Stimulated activated CD4-positive, alpha-beta T cell treated with anti-CD3 and anti-CD28 coated beads, Interleukin-12 subunit alpha, Interleukin-12 subunit beta, amount 100 ng/mL, for 48 hours (primary cell): ENCODE measurements at places on chromosomes 3 and 15.

- DNase-seq = peak; percentile 2
Measured at GRCh38 chr15:30859091-30859874, 44.4 kb upstream of the FAN1 start.

GRCh38 chr3:78791753-78792152, 976.0 kb downstream of the ROBO1 start:
- no peak for DNase-seq

- no peak for DNase-seq
Measured at GRCh38 chr15:25671132-25671531, 192.0 kb downstream of the ATP10A start.

GRCh38 chr3:24843955-24844354, 349.3 kb upstream of the THRB start:
- DNase-seq = no peak

GRCh38 chr3:47580481-47580880, 1.8 kb upstream of the CSPG5 start:
- no peak for DNase-seq

- DNase-seq = no peak
Measured at GRCh38 chr15:25051399-25052154, 96.8 kb downstream of the SNRPN start.

DNA sequence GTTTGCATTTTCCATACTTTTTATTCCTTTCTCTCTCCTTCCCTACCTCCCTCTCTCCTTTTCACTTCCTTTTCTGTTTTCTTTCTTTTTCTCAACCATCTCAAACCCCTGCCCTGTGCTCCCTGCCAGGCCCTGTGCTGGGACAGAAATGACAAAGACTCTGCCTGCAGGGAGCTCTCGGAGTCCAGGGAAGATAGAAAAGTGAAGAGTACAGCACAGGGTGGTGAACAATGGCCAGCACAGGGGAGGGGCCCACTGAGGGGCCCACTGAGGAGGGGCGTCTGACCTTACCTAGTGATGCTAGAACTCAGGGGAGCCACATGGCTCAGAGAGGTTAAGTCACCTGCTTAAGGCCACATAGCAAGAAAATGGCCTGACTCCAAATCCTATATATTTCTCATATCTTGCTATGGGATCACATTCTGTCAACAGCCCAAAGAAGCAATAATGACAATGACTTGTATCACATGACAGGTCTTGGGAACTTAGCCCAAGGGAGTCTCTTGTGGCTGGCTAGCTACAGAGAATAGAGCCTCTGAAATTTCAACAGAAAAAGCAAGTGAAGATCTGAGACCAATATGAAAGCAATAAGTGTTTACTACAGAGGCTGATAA, 44.3 kb upstream of the ATP2B2 start:
- no peak for DNase-seq

DNA sequence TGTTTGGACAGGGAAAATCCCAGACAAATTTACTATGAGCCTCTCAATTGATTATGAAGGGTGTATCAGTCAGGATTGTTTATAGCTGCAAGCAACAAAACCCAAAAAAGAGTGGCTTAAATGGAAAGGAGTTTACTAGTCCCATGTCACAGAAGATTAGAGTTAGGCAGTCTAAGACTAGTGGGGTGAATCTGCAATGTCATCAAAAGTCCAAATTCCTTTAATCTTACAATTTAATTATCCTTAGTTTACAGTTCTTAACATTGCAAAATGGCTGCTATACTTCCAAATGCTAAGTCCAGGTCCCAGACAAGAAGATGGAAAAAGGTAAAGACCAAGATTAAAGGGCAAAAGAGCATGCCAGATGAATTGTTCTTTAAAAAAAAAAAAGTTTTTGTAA, 143.6 kb downstream of the CD47 start:
- no peak for DNase-seq

- no peak for DNase-seq
Measured at GRCh38 chr15:62793752-62794144, 248.8 kb upstream of the TPM1 start.

- no peak for DNase-seq
Measured at GRCh38 chr15:93452537-93453211, 363.7 kb upstream of the RGMA start.

DNA sequence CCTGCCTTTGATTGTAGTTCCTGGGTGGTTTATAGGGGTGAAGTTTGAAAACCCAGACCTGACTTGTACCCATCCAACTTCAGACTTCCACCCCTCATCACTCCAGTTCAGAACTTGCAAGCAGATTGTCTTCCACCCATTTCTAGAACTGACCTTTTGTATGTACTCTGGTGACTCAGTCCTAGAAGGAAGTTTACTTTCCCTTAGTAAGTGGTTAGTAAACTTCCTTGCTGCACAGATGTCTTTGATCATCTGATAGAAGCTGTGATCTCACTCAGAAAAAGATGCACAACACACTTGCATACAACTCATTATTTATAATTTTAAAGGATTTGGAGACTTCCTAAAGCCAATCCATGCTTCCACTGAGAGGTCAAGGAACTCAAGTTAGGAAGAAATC, 368.0 kb downstream of the MFSD1 start:
- no peak for DNase-seq

GRCh38 chr3:33645060-33645647, 72.9 kb downstream of the CLASP2 start:
- DNase-seq = no peak
